ENCODE measurements at places on chromosomes 5 and 9. TPM values are rescaled to one million over a fixed set of nuclear protein-coding genes. Genes with fewer than 3 reads are reported as not detected.
A peak's percentile ranks its signal among the peaks of the same experiment; 100 is the strongest.

HNRNPA0 gene
- total RNA-seq, result 42.5 TPM

- no peak for DNase-seq
Observed at GRCh38 chr5:126720369-126720768, 56.6 kb upstream of the LMNB1 start.

OBP2B gene
- not detected for total RNA-seq

GRCh38 chr5:53256746-53257145 lies 147.2 kb upstream of the MOCS2 start:
- no peak for DNase-seq

TMEM252 gene
- total RNA-seq, result not detected

PCDHGA9 gene
- 4.4 TPM for total RNA-seq

MAML1 gene
- 39.3 TPM for total RNA-seq

DNA sequence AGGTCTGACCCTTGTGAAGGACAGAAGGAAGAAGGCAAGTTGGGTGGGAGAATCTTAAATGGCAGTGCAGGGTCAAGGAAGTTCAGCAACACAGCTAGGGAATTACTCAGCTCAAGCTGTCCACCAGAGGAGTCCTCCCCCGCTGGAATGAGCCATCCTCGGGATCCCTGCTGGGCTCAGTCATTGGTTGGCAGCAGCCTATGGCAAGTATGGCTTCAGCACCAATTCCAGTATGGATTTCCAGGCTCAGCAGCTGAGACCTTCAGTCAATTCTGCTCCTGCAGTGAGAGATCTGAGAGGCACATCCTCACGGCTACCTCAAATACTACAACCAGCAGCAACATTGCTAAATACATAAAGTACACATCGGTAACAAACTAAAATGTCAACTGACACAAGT lies 280.6 kb upstream of the PIK3R1 start:
- DNase-seq, result no peak

GRCh38 chr5:66960369-66961137 lies 236.0 kb downstream of the CD180 start:
- DNase-seq, result peak; percentile 18

- no peak for DNase-seq
Observed at GRCh38 chr5:7395947-7396712, at the start of gene ADCY2. ADCY2 (plus strand) TSS chr5:7396138; CDS start chr5:7396297, 159 bp downstream.

- no peak for DNase-seq
Observed at GRCh38 chr5:123659011-123659410, 147.0 kb downstream of the CSNK1G3 start.

DNA sequence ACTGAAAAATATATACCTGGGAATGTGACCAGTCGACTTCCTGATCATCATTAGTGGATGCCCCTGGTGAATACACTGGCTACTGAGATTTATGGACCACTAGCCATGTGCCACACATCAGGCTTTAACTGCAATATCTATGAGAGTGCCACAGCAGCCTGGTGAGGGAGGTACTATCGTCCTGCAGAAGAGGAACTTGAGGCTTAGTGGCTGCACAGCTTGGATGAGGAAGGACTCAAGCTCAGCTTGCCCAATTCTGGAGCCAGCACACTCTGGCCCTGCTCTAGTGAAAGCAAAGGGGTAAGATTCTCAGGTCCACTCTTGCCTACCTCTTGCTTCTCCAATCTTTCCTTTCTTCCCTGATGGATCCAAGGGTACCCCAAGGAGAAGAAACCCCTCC lies 129.3 kb downstream of the ENTREP1 start:
- DNase-seq, result no peak

DIRAS2 gene
- 0.16 TPM for total RNA-seq

- peak; percentile 75 for DNase-seq
Observed at GRCh38 chr5:141514330-141515133, 25.7 kb downstream of the PCDHGC5 start.

GRCh38 chr5:61815339-61815738 lies 483.3 kb downstream of the ZSWIM6 start:
- DNase-seq, result no peak

DNA sequence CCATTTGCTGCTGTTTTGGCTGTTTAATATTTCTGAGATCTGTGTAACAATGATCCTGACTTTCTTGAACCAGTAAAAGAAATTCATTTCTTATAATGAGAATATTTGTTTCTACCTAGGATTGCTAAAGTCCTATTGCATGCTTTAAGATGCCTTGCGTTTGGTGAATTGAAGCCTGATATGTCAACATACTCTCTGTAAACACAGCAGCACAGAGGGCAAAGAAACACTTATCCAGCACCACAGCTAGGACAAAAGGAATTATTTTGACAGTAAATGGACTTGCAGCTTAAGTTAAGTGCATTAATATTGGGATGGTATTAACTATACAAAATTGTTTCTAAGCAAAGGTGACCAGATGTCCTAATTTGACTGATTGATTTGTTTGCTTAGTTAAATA lies 2031.2 kb upstream of the CDH6 start:
- no peak for DNase-seq

DNA sequence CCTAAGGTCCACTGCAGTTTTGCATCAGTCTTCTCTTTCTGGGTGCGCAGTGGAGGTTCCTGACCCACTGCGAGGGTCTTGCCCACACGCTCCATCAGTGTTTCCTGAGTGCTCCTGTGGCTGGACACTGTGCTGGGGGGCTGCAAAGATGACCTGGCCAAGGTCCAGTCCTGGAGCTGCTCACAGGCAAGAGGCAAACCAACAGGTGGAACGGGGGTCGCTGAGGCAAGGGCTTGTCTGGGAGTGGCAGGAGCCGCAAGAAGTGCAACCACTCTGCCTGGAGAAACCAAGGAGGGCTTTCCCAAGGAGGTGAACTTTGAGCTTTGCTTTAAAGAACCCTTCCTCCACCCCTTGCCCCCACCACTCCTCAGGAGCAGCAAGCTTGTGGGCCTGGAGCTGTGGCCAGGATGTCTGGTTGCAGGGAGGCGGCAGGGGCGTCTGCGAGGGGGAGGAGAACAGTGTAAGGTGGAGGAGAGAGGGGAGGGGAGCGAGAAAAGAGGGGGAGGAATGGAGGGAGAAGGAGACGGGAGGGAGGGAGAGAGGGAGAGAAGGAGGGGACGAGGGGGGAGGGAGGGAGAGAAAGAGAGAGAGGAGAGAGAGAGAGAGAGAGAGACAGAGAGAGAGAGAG lies 444 bp upstream of the CPLX2 start:
- DNase-seq, result no peak

GRCh38 chr5:72328172-72328571 lies 8.0 kb downstream of the PTCD2 start:
- DNase-seq, result no peak

GRCh38 chr5:128480906-128481633 lies 57.0 kb downstream of the FBN2 start:
- no peak for DNase-seq

PLEKHG4B gene
- total RNA-seq, result 15.0 TPM

GRCh38 chr9:90333226-90333625 lies 309.4 kb downstream of the DIRAS2 start:
- peak; percentile 41 for DNase-seq

DNA sequence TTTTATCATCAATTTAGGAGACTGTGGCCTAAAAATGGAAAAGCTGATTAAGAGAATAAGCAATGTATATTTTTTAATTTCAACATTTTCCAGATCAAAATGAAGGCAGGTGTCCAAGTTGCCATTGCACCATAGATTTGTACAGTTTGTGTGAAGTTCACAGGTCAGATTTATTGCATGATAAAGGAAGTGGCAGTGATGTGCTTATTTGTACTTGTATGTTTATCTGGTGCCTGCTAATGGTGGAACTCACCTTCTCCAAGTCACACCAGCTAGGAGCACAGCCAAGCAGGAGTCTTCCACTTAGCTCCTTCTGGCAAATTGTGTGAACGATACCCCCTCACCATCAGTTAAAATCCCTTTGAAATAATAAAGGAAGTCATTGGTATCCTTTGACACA lies 37.8 kb upstream of the ANKRD31 start:
- no peak for DNase-seq

DNA sequence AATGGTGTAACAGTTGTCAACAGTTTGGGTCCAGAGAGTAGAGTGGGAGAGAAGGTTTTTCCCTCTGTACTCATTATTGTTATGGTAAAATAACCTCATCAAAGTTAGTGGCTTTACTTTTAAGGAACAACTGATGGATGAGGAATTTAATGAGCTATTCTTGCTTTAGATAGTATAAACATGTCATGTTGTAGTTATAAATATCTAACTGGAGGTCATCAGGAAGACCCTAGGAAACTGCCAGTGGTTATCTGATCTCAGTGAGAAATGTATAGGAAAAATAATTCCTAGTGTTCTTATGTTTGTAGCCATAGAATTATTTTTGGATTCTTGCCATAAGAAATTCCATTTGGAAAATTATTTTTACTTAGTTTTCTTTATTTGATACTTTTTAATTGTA lies 4.1 kb downstream of the ERCC6L2 start:
- no peak for DNase-seq

C9orf50 gene
- not detected for total RNA-seq

- DNase-seq, result no peak
Observed at GRCh38 chr9:81676395-81676794, 13.0 kb downstream of the TLE1 start.

DNA sequence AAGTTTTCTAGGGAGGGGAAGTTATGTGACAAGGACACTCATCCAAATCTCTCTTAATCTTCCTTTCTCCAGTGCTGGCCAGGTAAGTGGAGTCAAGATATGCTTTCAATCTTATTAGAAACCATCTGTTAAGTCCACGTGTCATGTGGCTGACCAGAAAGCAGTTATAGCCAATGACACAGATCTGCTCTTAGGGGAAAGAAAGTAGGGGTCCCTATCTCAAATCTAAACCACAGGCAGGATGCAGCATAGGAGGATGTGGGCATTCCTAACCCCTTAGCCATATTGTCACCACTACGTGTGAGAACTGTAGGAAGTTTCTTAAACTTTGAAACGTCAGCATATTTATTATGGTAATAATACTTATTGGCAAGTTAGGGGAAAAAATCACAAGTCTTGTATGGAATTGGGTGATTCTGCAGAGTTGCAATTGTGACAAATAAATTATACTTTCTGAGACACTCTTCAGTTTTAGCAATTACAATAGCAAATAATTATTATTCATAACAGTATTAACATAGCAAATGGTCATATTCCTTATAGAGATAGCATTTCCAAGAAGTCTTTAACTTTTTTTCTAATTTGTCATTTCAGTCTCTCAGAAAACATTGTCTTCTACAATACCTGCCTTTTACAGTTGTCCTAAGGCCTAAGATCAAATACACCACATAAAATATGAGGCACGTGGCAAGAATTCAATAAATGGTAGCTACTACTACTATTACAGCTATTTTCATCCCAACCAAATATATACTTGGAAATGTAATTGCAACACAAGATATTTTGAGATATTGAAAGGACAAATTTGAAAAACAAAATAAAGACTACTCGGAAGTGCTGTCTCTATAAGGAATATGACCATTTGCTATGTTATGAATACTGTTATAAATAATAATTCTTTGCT lies 236.9 kb downstream of the PDE4D start:
- no peak for DNase-seq

GRCh38 chr5:122077366-122078115 lies 518 bp downstream of the LOX start:
- DNase-seq, result peak; percentile 48
